Stimulated activated CD4-positive, alpha-beta T cell treated with anti-CD3 and anti-CD28 coated beads, Interleukin-1b, Interleukin-23, amount 100 ng/mL, for 48 hours (primary cell): ENCODE measurements at places on chromosomes 7 and 10.

- no peak for DNase-seq
Measured at GRCh38 chr7:69177941-69178494, 420.3 kb upstream of the AUTS2 start.

GRCh38 chr10:61929555-61929954 lies 28.1 kb downstream of the ARID5B start:
- no peak for DNase-seq

GRCh38 chr7:100641463-100641859 lies at the start of gene TFR2:
Gene TFR2, minus strand, starts transcription at chr7:100641552. Its CDS starts 43 bp downstream, at chr7:100641509.
- no peak for DNase-seq

GRCh38 chr7:116873619-116874018 lies 11.2 kb downstream of the CAPZA2 start:
- no peak for DNase-seq

DNA sequence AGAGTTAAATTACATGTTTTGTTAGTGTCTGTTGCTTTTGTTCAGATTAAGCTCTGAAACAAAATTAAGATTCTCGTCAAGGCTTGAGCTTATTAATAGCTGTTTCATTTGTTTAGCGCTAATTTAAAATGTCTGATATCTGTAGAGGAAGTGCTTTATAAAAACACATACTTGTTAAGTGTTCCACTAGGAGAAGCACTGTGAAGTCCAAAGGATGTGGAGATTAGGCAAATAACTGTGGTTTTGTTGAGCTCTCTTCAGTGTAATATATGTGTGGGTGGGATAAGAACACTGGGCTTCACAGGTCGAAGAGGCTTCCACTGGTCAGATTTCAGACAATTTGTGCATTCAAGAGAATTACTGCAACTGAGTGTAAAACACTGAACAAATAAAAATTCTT lies 242.0 kb downstream of the AUTS2 start:
- DNase-seq: no peak

DNA sequence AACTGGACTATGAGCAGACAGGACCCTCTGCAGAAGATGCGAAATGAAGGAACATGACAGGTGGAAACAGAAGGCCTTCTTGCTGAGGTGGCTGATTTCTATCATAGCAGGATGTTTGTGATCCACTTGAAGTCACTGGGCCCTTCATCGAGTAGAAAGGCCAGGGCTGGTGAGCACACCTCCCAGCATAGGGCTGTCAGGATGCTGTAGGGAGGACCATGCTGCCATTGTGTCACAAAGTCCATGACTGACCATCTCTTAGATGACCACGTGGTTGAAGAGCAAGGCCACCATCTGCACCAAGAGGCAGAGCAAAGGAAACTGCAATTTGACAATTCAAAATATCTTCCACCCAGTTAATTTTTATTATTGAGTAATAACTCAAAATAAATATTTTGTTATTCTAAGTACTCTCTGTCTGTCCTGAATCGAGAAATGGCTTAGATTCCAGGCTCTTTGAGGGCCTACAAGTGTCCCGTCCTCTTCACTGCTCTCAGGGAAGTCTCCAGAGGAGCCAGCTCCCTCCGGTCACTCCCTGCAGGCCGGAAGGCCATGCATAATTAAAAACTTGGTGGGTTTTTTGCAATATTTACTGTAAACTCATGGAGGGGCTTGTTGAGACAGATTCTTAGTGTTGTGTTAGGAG lies 249.3 kb upstream of the ZMIZ1 start:
- no peak for DNase-seq
